SHP77 treated with DMSO at 0.1 percent for 48 hours (cell line): ENCODE measurements at places on chromosomes 16 and 17.

GRCh38 chr16:47943235-47943634 lies 212.6 kb downstream of the ABCC12 start:
- DNase-seq, result no peak

DNA sequence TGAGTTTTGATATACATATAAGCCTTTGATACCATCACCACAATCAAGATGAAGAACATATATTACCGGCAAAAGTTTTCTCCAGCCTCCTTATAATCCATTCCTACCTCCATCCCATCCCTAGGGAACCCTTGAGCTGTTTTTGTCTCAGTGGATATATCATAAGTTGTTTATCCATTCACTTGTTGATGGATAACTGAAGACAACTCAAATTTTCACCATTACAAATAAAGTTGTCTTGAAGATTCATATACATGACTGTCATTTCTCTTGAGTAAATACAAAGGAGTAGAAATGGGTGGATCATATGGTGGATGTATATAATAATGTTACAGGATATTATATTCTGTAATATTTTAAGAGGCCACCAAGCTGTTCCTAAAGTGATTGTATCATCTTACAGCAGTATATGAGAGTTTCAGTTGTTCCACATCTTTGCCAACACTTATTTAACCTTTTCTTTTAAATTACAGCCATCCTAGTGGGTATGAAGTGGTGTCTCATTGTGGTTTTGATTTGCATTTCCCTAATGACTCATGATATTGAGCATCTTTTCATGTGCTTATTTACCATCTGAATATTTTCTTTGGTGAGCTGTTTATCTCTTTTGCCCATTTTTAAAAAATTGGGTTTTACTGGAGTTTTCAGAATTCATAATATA lies 17.4 kb downstream of the NF1 start:
- DNase-seq, result no peak

DNA sequence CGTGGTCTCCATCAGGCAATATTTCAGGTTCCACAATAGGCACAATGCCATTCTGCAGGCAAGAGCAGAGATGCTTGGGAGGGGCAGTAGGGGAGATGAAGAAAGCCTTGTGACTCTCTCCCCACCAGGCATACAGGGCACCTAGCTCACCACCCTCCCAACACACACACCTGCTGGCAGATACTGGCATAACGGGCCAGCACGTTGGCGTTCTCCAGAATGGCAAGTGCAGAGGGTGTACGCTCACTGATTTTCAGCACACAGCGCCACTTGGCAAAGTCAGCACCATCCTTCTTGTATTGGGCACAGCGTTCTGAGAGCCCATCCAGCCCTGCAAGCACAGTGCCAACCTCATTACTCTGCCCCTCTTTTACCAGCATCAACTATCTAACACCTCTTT lies 2.2 kb downstream of the ALDOC start:
- no peak for DNase-seq

- no peak for DNase-seq
Measured at GRCh38 chr16:64590513-64590912, 531.4 kb downstream of the CDH11 start.

- DNase-seq, result no peak
Measured at GRCh38 chr16:66134875-66135274, 231.6 kb upstream of the CDH5 start.

- DNase-seq, result no peak
Measured at GRCh38 chr17:50424246-50424995, 1.6 kb upstream of the ACSF2 start.

GRCh38 chr17:36024106-36024869 lies 6.5 kb upstream of the CCL23 start:
- no peak for DNase-seq

- DNase-seq, result no peak
Measured at GRCh38 chr16:5059386-5060072, 6.2 kb downstream of the C16orf89 start.

DNA sequence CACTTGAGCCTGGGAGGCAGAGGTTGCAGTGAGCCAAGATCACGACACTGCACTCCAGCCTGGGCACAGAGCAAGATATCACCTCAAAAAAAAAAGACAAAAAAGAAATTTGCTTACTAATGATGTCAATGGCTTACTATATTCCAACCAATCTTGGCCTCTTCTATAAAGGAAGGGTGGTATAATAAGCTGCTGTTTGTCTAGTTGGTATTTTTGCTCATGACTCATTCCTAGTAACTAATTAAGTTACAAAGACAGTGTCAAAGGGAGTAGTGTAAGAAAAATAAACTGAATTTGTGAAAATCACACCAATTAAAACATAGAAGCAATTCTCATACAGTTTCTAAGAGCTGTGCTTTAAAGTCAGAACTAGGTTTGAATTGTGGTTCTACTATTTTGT lies 82.5 kb downstream of the NLK start:
- DNase-seq, result no peak

DNA sequence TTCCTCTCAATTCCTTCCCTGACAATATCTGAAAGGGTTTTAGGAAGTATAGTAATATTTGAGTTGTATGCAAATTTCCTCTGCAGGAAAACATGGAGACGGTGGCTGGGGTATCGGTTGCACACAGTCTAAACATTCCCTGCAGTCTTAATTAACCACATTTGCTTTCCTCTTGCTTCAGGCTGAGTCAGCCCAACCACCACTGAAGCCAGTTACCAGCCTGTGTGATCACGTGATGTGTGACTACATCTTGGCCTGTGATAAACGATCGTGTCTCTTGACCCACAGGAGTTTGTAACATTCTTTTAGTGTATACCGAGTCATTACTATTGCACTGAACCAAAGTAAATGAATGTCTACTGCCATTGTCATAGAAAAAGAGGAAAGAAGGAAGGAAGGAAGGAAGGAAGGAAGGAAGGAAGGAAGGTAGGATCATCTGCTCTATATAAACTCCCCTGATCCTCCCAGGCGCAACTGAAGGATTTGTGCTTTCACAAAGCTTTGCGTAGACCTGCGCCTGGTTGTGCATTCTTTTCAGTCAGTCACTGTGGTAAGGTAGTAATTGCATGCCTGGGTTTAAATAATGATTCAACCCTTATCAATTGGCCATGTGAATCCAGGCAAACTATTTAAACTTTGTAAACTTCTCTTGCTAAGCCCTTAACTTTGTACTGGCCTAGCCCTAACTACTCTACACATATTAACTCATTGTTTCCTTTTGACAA lies 280.6 kb upstream of the SALL1 start:
- DNase-seq, result no peak

- DNase-seq, result no peak
Measured at GRCh38 chr16:405548-406506, 4.1 kb downstream of the DECR2 start.

- DNase-seq, result no peak
Measured at GRCh38 chr17:13078591-13079385, 61.0 kb upstream of the ELAC2 start.

DNA sequence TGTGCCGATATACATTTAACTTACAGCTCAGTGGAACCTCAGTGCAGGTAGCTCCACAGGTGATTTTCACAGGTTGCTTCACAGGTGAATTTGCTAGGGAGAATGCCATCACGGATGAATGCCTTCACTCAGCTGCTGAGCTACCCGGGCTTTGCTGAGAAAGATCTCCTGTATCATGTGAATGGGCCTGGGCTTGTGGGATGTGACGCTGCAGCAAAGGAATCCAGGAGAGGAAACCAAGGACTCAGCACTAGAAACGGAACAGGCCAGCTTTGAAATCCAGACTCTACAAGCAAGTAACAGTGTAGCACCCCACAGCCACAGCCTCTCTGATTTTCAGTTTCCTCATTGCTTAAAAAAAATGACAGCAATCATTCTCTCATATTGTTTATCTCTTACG lies 271.4 kb upstream of the MAF start:
- no peak for DNase-seq

DNA sequence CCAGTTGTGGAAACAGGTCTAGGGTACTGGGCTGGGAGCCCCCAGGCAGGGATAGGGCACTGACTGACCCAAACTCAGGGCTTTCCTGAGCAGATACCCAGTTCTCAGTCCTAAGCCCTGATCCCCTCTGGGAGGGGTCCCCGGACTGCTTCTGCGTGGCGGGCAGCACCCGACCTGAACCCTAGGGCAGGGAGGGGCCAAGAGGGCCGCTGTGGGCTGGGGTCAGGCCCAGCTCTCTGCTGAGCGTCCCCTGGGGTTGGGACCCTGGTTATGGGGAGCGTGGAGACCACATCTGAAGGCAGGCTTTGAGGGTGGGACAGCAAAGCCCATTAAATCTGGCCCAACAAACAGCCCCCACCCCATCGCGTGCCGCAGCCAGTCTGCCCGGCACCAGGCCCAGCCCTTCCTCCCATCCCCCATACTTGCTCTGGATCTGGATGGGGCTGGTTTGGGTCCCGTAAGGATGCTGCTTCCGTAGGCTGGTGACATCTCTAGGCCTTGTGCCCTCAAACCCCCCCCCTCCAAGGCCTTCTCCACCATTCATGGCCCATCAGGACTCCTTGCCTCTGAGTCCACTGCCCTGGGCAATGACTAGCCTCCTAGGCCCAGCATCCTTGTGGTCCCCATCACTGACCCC lies 691 bp upstream of the FAM83G start:
- no peak for DNase-seq

- DNase-seq, result no peak
Measured at GRCh38 chr17:48394821-48395220, 35.2 kb downstream of the SKAP1 start.

DNA sequence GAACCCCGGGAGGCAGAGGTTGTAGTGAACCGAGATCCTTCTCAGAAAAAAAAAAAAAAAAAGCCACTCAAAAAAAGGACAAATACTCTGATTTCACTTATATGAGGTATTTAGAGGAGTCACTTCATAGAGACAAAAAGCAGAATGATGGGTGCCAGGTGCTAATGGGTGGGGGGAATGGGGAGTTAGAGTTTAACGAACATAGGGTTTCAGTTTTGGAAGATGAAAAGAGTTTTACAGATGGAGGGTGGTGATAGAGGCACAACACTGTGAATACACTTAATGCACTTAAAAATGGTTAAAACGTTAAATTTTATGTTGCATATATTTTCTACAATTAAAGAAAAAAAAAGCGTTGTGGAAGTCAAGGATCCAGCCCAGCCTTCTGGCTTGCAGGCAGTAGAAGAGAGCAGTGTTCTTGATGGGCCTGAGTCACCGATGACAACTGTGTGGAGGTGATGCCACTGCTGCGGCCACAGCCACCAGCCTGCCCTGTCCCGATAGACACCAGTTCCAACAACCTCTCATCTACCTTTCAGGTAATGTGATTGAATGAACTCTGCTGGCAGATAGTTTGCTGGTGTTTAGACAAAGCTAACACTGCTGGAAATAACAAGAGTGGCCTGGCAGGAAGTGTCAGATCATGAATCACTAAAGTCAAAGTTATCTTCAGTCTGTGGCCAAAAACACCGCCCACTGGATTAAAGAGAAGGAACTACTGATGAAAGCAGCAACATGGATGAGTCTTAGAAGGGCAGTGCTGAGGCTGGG lies 49.9 kb upstream of the COX10 start:
- no peak for DNase-seq

DNA sequence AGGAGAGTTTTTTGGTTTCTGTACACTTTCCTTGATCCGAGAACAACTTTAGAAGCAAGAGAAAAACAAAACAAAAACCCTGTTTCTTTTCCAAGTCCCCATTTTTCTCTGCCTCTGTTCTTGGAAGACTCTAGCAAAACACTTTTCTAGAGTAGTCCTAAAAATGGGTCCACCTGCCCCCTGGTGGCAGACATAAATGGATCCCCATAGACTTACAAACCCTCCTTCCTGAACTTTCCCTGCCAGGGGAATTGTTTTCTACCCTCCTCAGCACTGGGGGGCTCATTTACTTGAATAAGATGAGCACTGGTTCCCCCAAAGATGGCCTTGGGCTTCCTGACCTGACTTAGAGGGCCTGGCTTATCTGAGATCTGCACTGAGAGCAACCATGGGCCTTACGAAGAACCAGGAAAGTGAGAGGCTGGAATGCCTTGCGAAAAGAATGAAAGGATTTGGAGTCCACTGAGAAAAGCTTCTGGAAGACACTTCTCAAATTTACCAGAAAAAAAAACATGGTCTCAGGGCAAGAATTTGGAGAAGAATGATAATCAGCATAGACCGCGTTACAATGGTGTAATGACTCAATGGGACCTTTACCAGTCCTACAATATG lies 48.0 kb upstream of the CDYL2 start:
- DNase-seq, result no peak

- DNase-seq, result no peak
Measured at GRCh38 chr17:61349350-61349749, 50.3 kb upstream of the TBX2 start.

GRCh38 chr17:46818929-46819859 lies 702 bp upstream of the WNT3 start:
- DNase-seq, result no peak

DNA sequence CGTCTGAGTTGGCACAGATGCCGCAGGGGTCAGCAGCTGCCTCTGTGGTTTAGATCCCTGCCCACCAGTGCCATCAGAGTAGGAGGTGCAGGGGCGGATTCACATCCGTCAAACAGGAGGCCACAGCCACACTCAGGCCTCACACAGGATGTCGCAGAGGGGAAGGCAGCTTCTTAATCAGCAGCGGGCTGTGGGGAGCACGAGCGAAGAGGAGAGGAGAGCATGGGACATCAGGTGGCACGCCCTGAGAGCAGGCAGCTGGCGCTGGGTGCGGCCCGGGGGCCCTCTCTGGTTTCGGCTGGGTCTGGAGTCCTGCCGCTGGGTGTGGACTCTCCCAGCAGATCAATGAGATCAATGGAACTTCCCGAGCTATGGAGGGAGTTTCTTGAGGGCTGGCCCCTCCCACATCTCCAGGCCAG lies 9.6 kb downstream of the LLGL2 start:
- DNase-seq, result no peak

- DNase-seq, result no peak
Measured at GRCh38 chr17:46736100-46736499, 82.4 kb downstream of the WNT3 start.

- no peak for DNase-seq
Measured at GRCh38 chr16:23905027-23905426, 69.2 kb downstream of the PRKCB start.

GRCh38 chr17:48247038-48247437 lies 139.5 kb downstream of the SNX11 start:
- DNase-seq, result no peak

- no peak for DNase-seq
Measured at GRCh38 chr17:78706271-78706915, 75.7 kb downstream of the CYTH1 start.

DNA sequence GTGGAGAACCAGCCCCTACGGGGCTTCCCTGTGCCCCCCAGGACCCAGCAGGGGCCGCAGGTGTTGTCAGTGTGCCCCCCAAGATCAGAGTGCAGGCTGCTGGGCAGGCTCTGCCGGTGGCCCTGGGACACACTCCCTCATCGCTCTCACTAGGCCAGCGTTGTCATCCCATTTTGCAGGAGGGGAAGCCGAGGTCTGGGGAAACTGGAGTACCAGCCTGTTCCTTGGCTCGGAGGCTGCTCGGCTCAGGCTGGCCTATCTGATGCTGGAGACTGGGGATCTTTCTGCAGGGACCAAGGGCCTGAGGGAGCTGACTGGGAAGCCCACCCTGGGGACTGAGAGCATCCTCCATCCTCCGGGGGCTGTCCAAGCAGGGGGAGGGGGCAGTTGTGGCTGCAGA lies 74.2 kb upstream of the CBX4 start:
- DNase-seq, result no peak

DNA sequence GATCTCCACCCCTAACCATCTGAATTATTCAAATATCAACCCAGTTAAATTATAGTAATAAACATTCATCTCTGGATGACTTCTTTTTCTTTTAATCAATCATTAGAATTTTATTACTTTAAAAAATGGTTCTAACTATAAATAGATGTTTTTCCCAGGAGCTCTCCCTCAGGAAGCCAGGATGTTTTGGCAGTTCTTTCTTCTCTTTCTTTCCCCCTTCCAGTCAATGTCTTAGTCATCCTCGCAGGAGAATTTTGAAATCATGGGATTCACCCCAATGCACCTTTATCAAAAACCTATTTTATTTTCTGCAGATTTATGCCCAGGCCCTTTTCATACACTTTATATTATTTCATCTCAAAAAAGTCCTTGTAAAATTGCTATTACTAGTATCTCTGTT lies 711.6 kb downstream of the CDH11 start:
- DNase-seq, result no peak
